ENCODE measurements at places on chromosomes 13 and 19.

GRCh38 chr13:106362707-106363106 lies 172.8 kb downstream of the EFNB2 start:
- no peak for DNase-seq

DNA sequence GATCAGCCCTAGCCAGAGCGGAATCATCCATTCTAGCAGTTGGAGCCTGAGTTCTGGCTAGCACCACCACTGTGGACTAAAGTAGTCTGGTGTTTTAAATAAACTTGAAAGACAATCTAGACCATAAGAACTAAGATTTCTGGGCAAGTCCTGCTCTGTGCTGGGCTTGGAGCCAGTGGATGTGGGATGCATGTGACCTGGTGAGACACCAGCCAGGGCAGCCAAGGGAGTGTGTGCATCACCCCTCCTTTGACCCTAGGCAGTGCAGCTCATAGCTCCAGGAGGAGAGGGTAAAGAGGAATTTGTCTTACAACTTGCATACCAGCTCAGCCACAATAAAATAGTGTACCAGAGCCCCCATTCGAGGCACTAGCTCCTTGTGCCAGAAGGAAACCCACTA lies 21.0 kb downstream of the ITGBL1 start:
- no peak for DNase-seq

- peak; percentile 64 for DNase-seq
Observed at GRCh38 chr19:35045667-35046300, 4.3 kb downstream of the HPN start.

- DNase-seq = no peak
Observed at GRCh38 chr13:45243077-45243476, 42.2 kb upstream of the KCTD4 start.

DNA sequence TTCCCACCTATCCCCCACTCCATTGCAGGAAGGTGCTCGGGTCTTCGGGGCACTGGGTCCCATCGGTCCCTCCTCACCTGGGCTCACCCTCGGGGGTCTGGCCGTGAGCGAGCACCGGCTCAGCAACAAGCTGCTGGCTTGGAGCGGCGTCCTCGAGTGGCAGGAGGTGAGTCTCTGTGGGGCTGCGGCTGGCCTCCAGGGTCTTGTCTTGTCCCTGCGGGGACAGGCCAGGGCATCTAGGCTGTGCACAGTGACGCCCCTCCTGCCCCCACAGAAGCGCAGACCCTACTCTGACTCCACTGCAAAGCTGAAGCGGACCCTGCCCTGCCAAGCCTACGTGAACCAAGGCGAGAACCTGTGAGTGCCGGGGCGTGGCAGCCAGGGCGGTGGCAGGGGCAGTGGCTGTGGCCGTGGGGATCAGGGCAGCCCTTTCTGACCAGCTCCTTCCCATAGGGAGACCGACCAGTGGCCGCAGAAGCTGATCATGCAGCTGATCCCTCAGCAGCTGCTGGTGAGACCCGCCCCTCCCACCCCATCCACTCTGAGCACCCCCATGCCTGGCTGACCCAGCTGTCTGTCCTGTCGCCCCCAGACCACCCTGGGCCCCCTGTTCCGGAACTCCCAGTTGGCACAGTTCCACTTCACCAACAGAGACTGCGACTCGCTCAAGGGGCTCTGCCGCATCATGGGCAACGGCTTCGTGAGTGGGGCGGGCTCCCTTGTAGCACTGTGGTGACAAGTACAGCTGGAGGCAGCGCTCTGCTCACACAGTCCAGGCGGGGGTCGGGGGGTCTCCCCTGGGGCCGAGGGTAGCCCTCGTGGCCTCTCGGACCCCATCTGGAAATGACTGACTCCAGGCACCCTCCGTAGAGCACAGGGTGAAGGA lies 3.7 kb downstream of the PTOV1 start:
- DNase-seq = peak; percentile 15

GRCh38 chr19:16327501-16327900 lies 2.9 kb downstream of the KLF2 start:
- no peak for DNase-seq

DNA sequence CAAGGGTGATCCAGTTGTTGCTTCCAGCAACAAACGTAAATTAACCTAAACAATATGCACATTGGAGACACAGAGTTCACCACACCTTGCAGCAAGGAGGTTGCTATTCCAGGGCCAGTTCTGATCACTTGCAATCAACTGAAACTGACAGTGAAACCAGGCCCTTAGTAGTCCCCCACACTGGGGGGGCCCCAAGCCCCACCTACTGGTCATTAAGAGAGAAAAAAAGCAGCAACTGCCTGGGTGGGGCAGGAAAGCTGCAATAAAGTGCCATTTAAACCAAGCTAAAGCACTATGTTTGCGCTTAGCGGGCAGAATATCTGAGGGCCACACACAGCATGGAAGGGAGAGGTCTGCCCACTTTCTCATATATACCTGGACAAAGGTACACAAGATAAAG lies 51.5 kb downstream of the ATP7B start:
- DNase-seq = no peak

DNA sequence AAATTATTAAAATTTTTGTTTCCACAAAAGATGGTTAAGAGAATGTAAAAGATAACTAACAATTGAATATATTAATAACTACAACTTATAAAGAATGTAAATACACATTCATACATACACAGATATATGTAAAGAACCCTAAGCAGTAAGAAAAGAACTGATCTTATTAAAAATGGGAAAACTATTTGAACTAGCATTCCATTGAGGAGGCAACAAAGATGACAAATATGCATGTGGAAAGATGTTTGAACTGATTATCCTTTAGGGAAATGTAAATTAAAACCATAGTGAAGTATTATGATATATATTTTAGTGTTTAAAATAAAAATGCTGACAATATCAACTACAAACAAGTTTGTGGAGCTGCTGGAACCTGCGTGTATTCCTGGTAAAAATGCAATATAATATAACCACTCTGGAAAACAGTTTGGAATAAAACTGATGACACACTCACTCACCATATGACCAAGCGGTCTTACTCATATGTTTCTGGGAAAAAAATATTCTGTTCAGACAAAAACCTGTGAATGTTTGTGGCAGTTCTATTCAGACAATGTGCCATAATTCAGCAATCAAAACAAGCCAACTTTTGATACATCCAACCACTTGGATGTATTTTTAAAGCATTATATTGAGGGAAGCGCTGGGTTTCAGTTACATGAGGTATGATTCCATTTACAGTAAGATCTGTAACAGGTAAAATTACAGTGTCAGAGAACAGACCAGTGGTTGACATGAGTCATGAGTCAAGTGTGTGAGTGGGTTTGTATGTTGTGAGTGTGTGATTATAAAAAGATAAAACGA lies 694.4 kb upstream of the SLITRK5 start:
- DNase-seq = no peak

- no peak for DNase-seq
Observed at GRCh38 chr13:46354156-46355087, 32.6 kb downstream of the RUBCNL start.

GRCh38 chr13:25214491-25215252 lies 42.6 kb upstream of the AMER2 start:
- DNase-seq = no peak

DNA sequence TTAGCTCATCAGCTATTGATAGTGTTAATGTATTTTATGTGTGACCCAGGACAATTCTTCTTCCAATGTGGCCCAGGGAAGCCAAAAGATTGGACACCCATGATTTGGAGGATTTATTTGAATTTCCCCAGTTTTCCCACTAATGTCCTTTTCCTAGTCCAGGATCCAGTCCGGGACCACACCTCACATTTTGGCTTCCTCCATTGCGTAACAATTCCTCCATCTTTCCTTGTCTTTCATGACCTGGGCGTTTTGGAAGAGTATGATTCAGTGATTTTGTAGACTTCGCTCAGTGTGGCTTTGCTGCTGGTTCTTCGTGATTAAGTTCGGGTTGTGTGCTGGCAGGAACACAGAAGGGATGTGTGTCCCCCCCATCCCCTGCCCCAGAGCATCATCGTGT lies 3.3 kb upstream of the ATP4A start:
- no peak for DNase-seq

DNA sequence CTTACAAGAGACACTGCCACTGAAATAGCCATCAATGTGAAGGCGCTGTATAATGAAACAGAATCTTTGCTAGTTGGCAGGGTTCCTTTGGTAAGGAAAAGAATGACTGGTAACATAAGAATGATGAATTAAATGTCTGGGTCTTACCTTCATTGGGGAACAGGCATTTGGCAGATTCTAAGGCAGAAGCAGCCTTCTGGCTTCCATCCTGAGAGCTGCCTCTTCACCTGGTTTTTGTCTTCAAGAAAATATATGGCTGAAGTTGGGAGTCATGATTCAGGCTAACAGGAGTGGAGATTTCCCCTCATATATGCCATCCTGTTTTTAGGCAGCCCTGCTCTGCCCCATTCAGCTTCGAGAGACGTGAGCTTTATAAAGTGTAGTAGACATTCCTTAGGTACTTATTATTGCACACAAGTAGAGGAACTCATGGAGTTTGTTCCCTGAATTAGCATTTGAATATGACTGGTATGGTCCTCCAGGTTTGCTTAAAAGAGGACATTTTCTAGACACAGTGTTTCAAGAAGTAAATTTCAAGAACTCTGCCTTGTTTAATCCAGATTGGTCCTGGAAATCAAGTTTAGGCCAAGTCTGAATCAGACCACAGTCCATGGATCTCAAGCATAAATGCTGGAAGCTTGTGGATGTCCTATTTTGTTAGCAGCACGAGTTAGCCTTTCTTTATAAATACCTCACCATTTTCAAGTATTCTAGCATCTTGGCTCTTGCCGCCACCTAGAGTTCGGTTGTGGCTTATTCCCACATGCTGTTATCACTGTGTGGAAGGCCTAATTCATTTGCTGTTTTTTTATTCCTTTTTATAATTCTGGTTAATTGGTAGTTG lies 56.2 kb upstream of the AKAP11 start:
- no peak for DNase-seq

DNA sequence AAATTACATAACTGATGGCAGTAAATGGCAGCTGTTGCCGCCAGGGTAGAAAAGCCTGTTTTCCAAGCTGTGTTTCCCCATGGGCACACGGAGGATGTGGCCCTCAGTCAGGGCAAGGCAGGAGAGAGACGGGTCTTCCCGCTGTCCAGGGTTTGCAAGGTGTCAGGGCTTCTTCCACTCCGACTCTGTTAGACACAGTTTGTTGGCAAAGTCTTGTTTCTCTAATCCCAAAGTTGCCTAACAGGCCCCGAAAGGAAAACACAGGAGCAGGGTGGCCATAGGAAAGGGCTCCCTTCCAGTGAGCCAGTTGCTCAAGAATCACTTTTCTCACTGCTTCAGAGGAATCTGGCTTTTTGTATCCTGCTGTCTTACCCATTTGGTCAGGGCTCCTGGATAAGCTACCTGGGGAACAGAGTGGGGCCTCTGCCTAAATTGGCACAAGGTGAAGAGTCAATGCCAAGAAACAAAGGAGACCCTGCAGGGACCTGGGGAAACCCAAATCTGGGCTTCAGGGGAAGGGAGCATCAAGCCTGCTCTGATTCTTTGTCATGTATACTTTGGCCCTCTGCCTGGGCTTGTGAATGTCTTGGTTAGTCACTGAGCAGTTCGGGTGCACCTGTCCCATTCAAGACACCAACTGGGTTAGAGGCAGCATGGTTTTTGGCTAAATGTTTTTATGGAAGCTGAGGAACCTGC lies 29.0 kb upstream of the CXCL17 start:
- DNase-seq = no peak

GRCh38 chr13:34034411-34034810 lies 216.5 kb downstream of the RFC3 start:
- no peak for DNase-seq
